GM23248 (cell line): ENCODE measurements at places on chromosomes 3 and 15. TPM values are rescaled to one million over a fixed set of nuclear protein-coding genes. Genes with fewer than 3 reads are reported as not detected.

DNA sequence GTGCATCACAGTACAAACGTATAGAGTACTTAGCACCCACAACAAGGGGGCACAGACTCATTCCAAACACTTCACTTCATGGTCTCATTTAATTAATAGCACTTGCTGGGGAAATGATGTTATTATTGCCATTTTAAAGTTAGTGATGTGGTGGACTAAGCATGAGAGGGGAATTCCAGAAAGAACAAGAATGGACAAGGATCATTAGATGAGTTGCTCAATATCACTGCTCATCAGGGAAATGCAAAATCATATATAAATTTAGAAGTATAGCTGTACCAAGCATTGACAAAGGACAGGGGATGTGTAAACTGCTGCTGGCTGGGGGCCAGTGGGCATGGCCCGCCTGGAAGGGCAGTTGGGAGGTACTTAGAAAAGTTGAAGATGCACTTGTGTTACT is 14.6 kb downstream of the PRR20G start:
- DNase-seq: no peak

DNA sequence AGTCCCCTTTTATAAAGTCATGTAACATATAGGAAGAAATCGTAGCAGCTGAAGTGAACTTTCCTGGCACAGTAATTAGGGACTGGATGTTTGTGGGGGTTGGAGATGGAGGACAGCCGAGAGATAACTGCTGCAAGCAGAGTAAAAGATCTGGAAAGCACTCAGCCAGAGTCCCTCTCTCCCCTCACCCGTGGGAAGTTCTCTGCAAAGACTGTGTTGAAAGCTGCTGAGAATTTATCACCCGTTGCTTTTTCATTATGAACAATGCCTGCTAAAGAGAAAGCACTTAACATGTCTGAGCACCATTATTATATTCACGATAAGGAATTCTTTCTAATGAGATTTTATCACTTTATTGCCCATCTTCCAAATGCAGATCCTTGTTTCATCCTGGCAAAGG is 248.8 kb downstream of the SHOX2 start:
- no peak for DNase-seq

Gene PLAAT1
- total RNA-seq: not detected in 2 replicates

Gene CPN2
- total RNA-seq: not detected in 2 replicates
